ENCODE measurements at places on chromosomes 4 and X.

DNA sequence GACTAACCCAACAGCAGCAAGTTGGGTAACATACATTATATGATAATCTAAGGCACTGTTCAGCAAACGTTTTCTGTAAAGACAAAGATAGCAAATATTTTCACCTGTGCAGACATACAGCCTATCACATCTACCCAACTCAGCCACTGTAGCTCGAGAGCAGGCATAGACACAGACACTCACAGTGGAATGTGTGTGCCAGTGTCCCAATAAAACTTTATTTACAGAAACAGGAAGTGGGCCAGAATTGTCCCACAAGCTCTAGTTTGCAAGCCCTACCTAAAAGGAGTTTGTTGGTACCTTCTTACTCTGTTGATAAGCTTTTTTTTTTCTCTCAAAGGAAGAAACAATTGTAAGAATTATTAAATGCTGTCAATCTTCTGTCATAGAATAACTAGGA, 11.9 kb upstream of the FAM9A start:
- DNase-seq = no peak

DNA sequence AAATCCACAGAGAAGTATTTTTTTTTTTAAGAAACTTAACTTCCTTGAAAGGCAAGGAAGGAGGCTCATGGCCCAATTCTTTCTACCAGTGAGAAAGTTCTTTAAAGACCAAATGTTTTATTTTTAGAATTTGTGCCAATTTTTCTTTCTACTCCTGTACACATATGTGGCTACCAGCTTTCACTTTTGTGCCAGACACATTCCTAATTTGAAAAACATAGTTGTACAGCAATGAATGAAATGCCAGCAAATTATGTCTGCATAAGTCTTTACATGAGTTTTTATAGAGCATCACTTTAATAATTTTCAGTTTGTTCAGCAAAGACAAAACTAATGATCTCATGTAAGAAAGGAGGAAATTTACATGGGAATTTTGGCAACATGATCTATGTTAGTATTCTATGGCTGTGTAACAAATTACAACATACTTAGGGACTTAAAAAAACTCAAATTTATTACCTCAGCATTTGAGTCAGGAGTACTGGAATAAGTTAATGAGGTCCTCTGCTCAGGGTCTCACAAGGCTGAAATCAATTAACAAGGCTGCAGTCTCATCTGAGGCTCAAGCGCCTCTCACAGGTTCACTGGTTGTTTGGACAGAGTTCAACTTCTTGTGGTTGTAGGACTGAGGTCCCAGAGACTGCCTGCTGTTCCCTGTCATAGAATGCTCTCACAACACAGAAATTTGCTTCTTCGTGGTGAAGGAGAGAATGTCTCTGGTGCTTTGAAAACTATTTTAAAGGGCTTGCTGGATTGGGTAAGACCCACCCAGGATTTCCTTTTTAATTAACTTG, 678.2 kb upstream of the FAM241A start:
- no peak for DNase-seq

GRCh38 chrX:38220024-38220414, 652 bp downstream of the SRPX start:
- DNase-seq = no peak

- no peak for DNase-seq
Observed at GRCh38 chr4:37628977-37629609, 57.1 kb downstream of the RELL1 start.

GRCh38 chr4:120215350-120215749, 148.7 kb upstream of the MAD2L1 start:
- no peak for DNase-seq

- peak; percentile 5 for DNase-seq
Observed at GRCh38 chrX:74449322-74449936, 28.1 kb downstream of the SLC16A2 start.

- no peak for DNase-seq
Observed at GRCh38 chrX:130769835-130770234, 133.2 kb downstream of the ENOX2 start.

DNA sequence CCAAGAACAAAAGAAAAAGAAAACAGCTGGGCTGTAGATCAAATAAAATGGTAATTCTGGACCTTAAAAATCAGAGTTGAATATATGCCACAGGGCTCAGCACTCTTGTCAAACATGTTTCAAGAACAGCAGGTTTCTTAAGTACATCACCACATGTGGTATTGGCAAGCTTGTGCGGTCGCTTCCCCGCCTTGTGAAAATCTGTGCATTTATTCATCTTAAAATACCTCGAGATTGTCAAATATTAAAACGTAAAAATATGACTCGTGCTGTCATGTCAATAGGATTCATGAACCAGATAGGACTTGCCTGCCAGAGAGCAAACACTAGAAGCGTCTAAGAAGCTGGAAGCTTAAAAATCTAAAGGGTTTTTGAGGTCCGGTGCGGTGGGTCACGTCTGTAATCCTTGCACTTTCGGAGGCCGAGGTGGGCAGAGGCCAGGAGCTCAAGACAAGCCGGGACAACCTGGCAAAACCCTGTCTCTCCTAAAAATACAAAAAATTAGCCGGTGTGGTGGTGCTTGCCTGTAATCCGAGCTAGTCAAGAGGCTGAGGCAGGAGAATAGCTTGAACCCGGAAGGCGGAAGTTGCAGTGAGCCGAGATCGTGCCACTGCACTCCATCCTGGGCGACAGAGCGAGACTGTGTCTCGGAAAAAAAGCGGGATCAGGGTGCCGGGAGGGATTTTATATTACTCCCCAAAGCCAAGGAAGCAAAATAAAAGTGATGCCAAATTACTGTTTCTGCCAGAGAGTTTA, 40.2 kb upstream of the TMEM154 start:
- no peak for DNase-seq

DNA sequence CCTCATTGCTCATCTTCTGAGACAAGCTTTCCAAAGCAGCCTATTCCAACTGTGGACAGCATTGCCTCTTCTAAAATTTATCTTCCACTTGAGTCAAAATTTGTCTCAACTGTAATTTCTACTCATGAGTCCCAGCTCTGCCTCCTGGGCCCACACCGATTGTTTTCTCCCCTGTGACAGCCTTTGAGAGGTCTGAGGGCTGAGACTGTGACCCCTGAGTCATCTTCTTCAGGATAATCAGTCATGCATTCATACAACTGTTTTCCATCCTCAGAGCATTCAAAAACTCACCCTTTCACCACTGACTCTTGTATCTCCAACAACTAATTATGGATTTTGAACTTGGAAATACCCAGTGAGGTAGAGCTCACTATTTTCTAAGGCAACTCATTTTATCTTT, 228.1 kb downstream of the EDA2R start:
- no peak for DNase-seq

DNA sequence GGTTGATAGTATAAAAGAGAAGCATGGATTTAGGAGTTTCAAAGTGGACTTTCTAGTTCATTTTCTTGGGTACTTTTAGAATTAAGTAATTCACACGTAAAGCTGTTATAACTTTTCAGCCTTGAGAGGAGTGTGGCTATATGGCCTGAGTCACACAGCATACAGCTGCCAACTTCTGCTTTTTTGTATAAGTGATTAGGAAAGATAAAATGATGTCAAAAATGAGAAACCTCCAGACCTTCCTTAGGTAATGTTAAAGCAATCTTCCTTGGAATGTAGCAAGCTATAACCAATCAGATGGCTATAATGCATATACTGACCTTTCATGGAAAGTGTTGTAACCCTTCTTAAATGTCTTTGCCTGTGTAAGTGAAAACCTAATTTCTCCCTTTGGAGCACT, 39.2 kb downstream of the RAB40AL start:
- DNase-seq = no peak

DNA sequence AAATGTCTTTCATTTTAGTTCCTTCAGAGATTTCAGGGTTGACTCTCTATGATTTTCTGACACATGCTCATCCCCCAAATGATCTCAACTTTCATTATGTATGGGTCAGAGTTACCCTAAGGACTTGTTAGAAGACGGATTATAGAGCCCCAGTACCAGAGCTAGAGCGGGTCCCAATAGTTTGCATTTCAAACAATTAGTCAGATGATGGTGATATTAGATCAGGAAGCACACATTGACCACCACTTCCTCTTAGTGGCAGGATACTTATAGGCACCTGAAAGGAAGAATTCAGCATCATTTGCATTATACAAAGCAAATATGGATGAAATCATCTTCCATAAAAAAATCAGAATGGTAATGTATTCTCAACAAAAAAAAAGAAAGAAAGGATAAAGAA, 106.1 kb downstream of the GALNTL6 start:
- DNase-seq = no peak

DNA sequence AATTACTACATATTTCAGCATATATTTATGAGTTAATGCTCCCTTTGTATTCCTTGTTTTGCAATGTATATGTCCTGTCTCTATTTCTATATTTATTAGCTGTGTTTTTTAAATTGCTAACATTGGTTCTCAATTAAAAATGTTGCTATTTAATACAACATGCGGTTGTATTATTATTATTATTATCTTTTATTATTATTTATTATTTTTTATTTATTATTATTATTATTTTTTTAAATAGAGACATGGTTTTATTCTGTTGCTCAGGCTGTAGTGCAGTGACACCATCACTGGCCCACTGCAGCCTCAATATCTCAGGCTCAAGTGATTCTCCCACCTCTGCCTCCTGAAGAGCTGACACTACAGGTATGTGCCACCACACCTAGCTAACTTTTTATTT, 1005.9 kb upstream of the ADGRL3 start:
- DNase-seq = no peak
